ENCODE measurements at places on chromosomes 2 and 18.

- peak; percentile 35 for DNase-seq
Observed at GRCh38 chr2:9003616-9004337, at the start of gene MBOAT2. Gene MBOAT2 (minus strand): TSS chr2:9003684. CDS start chr2:9003614, 70 bp downstream.

DNA sequence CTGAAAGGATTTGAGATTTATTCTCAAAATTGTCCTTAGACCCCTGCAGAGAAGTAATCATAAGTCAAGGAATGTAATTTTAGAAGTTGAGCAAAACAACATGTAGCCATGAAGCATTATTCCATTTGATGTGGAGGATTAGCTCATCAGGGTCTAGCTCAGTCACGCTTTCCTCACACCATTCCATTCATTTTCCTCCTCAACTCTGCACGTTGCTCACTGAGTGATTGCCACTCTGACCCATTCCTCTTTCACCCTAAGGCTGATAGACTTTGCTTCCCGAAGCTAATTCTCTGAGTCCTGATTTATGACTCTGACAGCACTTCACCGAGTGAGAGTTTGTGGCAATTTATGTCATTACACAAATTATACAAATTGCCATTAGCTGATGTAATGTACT, 820.6 kb upstream of the PIK3C3 start:
- no peak for DNase-seq

DNA sequence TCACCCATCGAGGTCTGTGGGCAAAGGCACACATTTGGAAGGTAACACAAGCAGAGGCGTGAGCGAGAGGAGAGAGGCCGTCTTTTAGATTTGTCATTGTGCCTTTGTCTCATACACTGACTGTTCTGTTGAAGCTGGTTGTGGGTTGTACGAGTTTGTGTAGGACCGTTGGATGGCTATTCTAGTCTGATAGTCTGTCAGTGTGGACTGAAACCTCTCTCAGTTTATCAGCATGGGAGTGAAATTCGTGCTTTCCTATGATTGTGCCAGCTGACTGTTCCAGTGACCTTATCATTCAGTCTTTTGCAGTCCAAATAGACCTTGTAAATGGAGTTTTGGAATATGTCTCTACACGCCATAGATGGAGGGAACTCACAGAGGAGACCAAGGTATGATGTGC, 143.5 kb downstream of the LDLRAD4 start:
- DNase-seq: no peak

GRCh38 chr2:201929281-201930026, 104.2 kb upstream of the FZD7 start:
- DNase-seq: no peak

- no peak for DNase-seq
Observed at GRCh38 chr2:215790523-215791421, 222.6 kb downstream of the MREG start.

- no peak for DNase-seq
Observed at GRCh38 chr2:68103030-68103708, 40.4 kb upstream of the C1D start.

DNA sequence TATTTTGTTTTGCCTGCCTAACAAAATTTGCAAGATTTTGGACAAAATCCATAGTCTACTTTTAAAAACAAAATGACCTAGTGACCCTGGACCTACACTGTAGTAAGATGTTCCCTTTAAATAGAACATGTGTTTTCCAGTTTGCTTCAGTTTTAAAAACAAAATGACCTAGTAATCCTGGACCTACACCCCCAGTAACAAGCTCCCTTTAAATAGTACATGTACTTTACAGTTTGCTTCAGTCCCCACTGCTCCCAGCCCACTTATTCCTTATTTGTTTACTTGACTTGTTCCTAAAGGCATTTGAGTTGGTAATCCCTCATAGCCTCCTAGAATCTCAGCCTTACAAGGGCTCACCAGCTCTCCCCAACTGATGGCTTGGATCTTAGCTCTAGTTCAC, 34.5 kb upstream of the HTR2B start:
- no peak for DNase-seq

DNA sequence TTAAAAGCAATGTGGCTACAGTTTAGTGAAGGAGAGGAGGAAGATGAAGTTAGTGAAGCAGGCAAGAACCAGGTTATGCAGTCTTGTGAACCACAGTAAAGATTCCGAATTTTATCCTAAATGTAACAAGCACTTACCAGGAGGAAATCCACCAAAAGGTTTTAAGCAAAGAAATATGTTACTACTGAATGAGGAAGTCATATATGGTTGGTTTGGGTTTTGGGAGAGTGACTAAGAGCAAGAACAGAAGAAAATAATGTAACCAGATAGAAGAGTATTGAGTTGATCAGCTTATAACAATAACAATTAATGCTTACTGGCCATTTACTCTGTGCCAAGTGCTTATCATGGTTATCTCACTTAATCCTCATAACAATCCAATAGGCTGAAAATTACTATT, 1.9 kb downstream of the USP37 start:
- DNase-seq: no peak

All from pulmonary artery endothelial cell (primary cell).